T-helper 2 cell (primary cell): ENCODE measurements at places on chromosomes 3 and 15.

DNA sequence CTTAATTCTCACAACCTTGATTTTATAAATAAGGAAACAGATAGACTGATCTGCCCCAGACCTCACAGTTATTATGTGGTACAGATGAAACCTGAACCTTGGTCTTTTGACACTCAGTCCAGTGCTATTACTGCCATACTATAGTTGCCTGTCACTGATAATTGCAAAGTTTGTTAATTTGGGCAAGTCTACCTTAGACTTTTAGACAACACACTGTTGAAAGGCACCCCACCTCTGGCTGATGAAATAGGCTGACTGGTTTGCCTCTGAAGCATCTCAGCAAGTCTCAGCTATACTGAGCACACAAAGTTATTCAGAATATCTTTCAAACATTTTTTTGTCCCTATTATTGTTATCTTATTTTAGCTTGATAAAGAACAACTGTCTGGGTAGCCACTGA lies 53.1 kb upstream of the MAP4 start:
- DNase-seq, result no peak

DNA sequence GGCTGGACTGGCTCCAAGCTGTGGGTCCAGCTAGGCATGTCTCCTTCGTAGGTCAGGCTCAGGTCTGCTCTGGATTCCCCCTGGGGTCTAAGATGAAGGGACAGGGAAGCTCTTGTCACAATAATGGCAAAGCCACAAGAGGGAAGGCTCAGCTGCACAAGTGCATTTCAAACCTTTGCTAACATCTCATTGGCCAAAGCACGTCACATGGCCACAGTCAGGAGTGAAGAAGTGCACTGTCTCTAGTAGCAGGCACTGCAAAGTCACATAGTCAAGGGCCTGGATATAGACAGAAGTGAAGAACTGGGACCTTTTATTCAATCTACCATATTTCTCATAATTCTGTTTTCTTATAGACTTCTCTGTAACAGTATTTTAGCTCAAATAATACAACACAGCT lies 20.1 kb downstream of the DLEC1 start:
- no peak for DNase-seq

GRCh38 chr3:128786434-128787020 lies 60.5 kb downstream of the RAB7A start:
- DNase-seq, result no peak

DNA sequence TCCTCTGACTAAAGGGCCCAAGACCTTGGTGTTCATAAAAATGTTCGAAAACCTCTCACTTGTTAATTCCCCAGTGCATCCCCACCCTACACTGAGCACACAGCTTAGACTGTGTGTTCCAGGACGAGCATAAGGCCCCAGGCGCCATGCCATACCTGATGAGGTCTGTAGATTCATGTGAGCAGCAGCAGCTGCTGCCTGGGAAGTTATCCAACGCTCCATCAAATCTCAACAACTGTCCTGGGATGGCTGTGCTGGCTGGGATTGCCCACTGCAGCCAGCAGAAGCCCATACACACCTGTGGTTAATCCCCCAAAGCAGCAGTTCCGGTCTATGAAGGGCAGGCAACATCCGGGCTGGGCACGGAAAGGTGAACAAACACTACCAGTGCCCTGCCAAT lies 391.2 kb downstream of the IL20RB start:
- DNase-seq, result no peak

DNA sequence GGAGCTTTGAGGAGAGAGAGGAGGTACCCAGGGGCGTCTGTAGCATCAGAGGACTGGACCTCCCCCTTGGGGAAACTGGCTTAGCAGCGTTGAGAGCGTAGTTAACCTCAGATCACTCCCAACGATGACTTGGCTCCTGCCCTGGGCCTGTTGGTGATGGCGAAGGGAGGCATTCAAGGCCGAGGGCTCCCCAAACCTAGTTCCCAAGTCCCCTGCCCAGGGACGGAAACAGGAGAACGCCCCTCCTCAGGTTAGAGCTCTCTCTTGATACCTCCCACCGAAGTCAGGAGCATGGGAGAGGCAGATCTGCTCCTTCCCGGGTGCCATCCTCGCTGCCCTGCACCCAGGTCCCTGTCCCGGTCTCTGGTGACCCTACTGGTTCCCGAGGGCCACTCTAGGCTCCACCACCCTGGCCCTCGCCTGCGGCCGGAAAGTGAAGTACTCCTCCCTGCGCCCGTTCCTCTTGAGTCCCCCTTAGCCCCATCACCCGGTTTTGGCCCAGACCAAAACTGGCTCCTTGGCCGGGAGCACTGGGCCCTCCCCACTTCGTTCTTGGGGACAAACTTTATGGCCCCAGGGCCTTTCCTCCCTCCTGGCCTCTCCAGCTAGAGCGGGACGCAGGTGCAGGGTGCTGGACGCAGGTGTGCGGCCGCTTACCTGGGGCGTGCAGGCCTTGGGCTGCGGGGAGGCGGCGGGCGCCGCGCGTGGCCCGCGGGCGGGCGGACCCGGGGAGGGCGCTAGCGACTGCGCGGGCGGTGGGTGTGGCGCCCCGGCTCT lies 2.6 kb upstream of the SKOR1 start:
- DNase-seq, result no peak

DNA sequence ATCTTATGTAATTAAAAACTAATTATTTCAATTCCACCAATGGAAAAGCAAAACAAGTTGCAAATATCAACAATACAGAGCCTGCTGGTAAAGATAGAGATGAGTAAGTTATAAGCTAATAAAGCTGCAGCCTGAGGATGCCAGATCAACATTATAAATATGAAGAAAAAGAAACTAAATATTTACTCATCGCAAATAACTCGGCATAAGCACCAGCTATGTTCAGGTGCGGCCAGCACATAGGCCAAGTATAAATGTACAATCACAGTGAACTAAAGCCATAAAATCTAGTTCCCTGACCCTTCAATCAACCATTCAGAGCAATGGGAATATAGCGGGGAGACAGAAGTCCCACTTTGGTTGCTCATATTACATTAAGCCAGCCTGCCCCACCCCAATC lies 7.7 kb upstream of the RSL24D1 start:
- no peak for DNase-seq

- DNase-seq, result no peak
These were observed 28.0 kb downstream of the TFG start for GRCh38 chr3:100737334-100737733.

DNA sequence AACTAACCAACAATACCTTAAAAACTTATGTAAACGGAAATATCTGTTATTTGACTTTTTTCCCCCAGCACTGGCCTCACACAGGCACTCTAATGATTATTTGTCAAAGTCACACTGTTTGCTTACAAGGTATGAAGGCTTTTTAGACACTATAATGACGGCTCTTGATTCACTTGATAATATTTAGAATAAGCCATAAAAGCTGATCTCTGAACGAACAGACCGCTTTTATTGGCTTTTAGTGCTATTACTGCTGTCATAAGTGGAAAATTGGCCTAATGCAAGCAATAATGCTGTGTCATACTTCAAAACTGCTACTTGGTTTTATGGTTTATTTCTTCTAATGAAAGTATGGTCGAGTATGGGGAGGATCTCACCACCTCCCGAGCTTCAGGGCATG lies 35.1 kb downstream of the MDFIC2 start:
- no peak for DNase-seq

- DNase-seq, result no peak
These were observed 160.2 kb downstream of the SERPINI1 start for GRCh38 chr3:167895684-167896083.

DNA sequence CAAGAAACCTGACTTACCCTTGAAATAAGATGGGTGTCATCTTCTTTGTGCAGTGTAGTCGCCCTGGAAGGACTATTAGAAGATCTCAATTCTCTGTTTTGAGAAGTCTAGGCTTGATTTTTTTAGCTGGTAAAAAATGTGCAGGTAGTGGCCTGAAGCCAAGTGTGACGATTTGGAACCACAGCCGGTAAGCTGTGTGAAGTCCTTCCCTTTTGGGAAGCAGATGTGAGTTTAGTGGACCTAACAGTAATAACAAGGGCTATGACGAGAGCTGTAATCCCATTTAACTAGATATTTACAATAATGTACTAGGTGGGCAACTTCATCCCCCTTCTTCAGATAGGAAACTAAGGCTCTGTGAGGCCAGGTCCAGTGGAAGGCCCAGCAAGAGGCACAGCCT lies 81.7 kb upstream of the MYZAP start:
- no peak for DNase-seq

DNA sequence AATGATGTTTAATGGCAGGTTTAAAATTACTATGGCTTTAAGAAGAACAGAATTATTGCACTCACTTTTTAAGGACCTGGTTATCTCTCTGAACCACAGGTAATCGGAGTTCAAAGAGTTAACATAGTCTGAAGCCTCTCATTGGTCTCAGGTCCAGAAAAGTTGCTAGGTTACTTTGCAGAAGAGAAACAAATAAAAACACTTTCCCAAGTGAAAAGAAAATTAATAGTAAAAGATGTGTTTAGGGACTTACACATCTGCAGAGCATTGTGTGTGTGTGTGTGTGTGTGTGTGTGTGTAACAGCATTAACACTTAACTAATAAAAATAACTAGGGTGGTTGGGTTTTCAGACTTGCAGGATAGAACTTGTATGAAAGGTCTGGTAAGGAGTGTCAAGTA lies 1.0 kb downstream of the MASP1 start:
- DNase-seq, result no peak

- DNase-seq, result no peak
These were observed 65.2 kb downstream of the LSM3 start for GRCh38 chr3:14243782-14244181.

- no peak for DNase-seq
These were observed 273.3 kb downstream of the RPLP1 start for GRCh38 chr15:69725957-69726356.
